Activated T-cell treated with anti-CD3 and anti-CD28 coated beads for 1 hour (primary cell): ENCODE measurements at places on chromosomes 3 and 15.

- no peak for DNase-seq
These were observed 48.7 kb upstream of the NR2E3 start for GRCh38 chr15:71761649-71762048.

DNA sequence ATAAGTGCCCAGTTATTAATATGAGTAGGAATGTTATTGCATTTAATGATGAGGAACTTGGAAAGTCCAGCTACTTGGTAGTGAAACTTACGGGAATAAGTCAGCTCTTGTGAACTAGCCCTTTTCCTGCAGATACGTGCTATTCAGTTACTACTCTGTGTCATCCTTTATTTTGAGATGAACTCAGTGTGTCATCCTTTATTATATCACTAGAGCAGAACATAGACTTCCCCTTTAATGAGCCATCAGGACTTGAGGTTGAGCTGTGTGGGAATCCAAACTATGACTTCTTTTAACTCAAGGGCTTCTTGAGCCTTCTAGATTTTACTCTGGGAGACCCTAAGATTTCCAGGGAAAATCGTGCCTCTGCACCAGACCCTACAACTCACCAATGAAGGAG, 3.6 kb downstream of the ACTC1 start:
- no peak for DNase-seq

- DNase-seq: no peak
These were observed 65.3 kb upstream of the SLCO2A1 start for GRCh38 chr3:134095005-134095404.

GRCh38 chr3:17972476-17972875, 230.0 kb upstream of the TBC1D5 start:
- DNase-seq: no peak

GRCh38 chr15:84889991-84890669, 5.7 kb downstream of the SLC28A1 start:
- DNase-seq: no peak

- no peak for DNase-seq
These were observed 176.1 kb upstream of the ZPLD1 start for GRCh38 chr3:102258666-102259227.
